ENCODE measurements at places on chromosomes 1 and 21. TPM values are rescaled to one million over a fixed set of nuclear protein-coding genes. Genes with fewer than 3 reads are reported as not detected.

GRCh38 chr21:42343963-42344510, 6.8 kb downstream of the TFF2 start:
- no peak overlapping the region for H3K27ac ChIP-seq
- no peaks in the 10 kb centered on the region for H3K36me3 ChIP-seq
- H3K4me3 ChIP-seq: no peak overlapping the region
- H3K4me1 ChIP-seq: no peaks in the 10 kb centered on the region
- no peaks in the 10 kb centered on the region for H3K27me3 ChIP-seq

LDLRAD1 gene
- not detected for total RNA-seq

- H3K36me3 ChIP-seq: peaks cover 3% of the 10 kb centered on the region
- peaks cover 7% of the 10 kb centered on the region for H3K4me1 ChIP-seq
- H3K27me3 ChIP-seq: no peaks in the 10 kb centered on the region
- no peak for DNase-seq
- no peak overlapping the region for H3K27ac ChIP-seq
Measured at GRCh38 chr1:246427611-246428010, 79.5 kb downstream of the SMYD3 start.

RPTN gene
- total RNA-seq: not detected

GALE gene
- 31.9 TPM for total RNA-seq

DNA sequence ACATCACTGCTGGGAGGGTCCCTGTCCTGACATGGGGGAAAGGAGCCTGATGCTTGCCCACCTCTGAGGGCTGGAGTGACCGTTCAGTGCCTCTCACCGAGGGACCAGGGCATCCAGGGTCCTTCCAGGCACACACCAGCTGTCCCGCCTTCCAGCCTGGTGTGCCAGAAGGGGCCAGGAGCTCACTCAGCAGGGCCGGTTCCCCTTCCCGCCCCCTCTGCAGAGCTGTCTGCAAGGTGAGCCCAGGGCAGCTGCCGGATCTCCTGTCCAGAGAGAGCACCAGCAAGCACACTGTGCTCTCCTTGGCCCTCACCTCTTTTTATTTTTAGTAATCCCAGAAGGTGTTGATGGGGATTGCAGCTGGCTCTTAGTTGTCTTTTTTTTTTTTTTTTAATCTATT, 16.9 kb downstream of the H6PD start:
- H3K27me3 ChIP-seq: no peaks in the 10 kb centered on the region
- H3K36me3 ChIP-seq: no peaks in the 10 kb centered on the region
- no peak overlapping the region for H3K27ac ChIP-seq

All from activated CD8-positive, alpha-beta T cell treated with anti-CD3 and anti-CD28 coated beads, Interleukin-2, amount 10 ng/mL, durations not matched to agents 7 days and 5 days (primary cell).